NCI-H460 (cell line): ENCODE measurements at places on chromosomes 13 and 19.

DNA sequence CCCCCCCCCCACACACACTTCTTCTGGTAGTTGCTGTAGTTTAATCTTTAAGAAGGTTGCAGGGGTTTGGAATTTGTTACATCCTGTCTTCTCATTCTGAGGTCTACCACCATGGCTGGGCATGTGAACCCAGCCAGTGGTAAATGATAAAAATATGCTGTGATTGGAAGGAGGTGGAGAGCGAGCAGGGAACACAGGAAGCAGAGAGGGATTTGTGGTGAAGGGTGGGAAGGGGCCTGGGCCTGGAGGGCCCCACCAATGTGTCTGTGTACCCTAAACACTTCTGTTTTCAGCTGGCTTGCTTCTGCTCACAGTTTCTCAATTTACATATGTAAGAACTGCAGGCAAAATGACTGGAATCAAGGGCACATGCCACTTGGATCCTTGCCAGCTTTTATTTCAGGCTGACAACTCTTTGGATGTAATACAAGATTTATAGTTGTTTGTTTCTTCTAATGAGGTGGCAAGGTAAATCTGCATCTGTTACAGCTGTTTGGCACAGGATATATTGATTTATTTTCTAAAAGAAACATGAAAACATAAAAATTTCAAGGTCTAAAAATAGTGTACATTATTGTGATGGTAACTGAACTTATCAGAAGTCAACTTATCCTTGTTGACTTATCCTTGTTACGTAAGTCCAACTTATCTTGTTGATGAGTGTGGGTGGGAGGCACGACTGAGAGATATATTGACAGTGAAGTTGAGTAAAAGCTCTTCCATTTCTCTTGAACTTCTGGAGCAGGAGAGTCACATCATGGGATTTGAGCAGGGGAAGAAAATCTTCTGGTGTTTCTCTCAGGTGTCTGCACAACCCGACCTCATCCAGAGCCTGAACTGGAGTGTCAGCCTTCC lies 313.2 kb downstream of the SHISA2 start:
- DNase-seq, result no peak

GRCh38 chr13:77040076-77040475 lies 13.1 kb upstream of the FBXL3 start:
- no peak for DNase-seq

DNA sequence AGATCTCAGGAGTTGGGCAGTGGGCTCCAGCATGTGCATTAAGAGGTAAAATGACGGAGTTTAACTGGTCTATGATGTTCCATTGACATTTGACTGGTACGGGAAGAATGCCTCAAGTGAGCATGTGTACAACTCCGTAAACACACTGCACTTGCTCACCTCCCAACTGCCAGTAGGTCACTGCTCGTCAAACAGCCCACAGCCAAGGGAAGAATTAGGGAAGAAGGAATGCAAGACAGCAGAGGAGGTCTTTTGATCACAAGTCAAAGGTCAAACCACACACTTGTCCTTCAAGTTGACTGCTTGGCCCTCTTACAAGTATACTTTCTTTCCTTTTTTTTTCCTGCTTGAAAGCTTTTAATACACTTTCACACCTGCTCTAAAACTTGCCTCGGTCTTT lies 236.7 kb downstream of the B3GLCT start:
- no peak for DNase-seq

GRCh38 chr13:99356262-99357091 lies 49.3 kb upstream of the GPR183 start:
- no peak for DNase-seq

- DNase-seq, result no peak
These were observed 24.2 kb downstream of the SMIM24 start for GRCh38 chr19:3455960-3456601.

DNA sequence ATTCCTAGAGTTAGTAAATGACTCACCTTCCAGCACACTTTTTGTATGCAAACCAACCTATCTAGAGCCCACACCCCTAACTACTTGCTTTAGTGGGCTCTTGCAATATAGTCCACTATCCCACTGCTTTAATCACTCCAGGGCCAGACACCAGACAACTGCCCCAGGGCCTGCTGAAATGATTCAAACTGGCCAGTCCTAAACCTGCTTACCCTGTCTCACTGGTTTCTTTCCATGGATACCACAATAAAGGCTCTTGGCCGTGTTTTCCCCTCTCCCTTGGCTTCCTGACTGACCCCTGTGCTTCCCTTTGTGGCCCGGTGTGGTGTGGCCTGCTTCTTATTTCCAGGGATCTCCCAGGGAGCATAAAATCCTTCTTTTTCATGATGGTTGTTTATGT lies 14.6 kb downstream of the HS6ST3 start:
- DNase-seq, result no peak

DNA sequence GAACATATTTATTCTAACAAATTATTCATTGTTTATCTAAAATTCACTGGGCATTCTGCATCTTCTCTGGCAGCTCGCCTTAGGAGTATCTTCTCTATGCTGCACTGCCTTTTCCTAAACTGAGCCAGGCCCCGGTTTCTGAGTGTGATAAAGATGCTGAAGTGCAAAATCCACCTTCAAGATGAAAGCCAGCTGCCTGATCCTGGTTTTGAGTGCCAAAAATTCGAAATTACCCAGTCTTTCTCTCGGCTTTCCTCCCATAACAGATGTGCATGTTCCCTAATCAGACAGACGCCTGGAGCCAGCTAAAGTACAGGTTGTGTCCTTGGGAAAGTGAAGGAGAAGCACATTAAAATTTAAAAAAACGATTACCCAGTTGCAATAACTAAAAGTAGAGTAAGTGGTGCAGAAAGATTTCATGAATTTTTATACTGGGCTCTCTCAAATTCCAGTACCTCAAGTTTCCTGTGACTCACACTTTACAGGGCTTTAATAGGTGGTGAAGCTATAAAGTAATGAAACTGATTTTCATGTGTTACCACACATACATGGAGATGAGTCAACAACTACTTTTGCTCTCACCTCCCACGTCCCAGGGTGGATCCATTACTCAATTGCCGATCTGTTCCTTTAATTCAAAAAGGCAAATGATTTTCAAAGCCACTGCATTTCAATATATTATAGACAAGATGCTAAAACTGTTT lies 65.0 kb upstream of the GTF2F2 start:
- DNase-seq, result peak; percentile 38
